ENCODE measurements at places on chromosomes 1 and 21. TPM values are rescaled to one million over a fixed set of nuclear protein-coding genes. Genes with fewer than 3 reads are reported as not detected.
A peak's percentile ranks its signal among the peaks of the same experiment; 100 is the strongest.

DNA sequence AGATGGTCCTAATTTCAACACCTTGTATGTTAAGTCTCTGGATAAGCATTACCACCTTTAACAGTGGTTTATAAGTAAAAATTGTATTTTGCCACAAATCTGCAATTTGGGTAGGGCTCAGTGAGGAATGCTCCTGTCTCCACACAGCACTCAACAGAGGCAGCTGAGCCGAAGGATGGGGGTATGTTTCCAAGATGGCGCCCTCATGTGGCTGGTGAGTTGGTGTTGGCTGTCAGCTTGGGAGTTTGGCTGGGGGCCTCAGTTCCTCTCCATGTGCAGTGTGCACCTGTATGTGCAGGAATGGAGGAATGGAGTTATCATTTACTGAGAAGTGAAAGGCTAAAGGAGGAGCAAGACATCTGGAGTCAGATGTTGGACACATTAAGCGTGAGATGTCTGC is 136.8 kb downstream of the GABPA start:
- no peak for DNase-seq

TDRD10 gene
- 4.9 TPM for polyA plus RNA-seq

SH2D1B gene
- polyA plus RNA-seq: 1.5 TPM

DNA sequence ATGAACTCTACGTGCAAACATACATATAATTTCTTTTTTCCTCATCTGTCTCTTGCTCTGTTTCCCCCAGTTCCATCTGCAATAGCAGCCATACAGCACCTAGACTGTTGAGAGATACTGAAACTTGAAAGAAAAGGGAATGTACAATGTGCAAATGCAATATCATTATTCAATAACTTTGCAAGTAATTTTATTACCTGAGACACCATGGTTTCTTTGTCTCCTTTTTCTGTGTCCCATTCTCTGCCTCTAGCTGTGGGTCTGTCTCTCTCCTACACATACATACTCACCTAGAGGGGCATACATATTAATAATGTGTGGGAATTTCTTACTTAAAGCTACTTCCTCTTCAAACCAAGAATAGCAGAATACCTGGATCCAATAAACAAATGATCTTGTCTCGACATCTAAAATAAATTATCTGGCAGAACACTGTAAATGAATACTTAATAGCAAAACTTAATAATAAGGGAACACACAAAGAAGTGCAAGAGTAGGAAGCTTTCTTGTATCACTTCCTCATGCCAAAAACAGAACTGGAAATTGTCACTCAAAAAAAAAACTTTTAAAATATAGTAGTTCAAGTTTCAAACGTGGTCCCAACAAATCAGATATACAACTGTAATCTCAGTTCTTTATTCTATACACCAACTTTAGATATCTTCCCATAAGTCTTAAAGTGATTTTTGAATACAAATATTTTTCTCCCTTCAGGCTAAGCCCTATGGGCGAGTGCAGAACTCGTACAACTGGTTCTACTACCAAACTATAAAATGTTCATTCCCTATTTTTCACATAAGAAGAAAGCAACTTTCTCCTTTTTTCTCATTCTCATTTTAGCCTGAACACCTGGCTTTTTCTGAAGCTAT is 194.6 kb downstream of the NRIP1 start:
- DNase-seq: no peak

GRCh38 chr1:228393268-228393701 is 13.3 kb downstream of the TRIM11 start:
- peak; percentile 77 for DNase-seq

KCNJ9 gene
- not detected for polyA plus RNA-seq

- peak; percentile 71 for DNase-seq
Observed at GRCh38 chr1:5990913-5991312, 1.3 kb downstream of the NPHP4 start.

GRCh38 chr1:26161415-26162219 is 2.7 kb downstream of the FAM110D start:
- peak; percentile 83 for DNase-seq

MRPL37 gene
- polyA plus RNA-seq: 42.5 TPM

DYNLT5 gene
- 0.09 TPM for polyA plus RNA-seq

NTMT2 gene
- polyA plus RNA-seq: not detected

- no peak for DNase-seq
Observed at GRCh38 chr1:26858891-26859640, 3.9 kb upstream of the SFN start.

- DNase-seq: no peak
Observed at GRCh38 chr1:226972931-226973330, 32.8 kb downstream of the COQ8A start.

- DNase-seq: no peak
Observed at GRCh38 chr1:207826557-207827487, 75.0 kb downstream of the CD46 start.

GRCh38 chr21:37367703-37368540 is 1.3 kb downstream of the DYRK1A start:
- DNase-seq: peak; percentile 90
